Amniotic epithelial cell (primary cell): ENCODE measurements at places on chromosomes 3 and 15.

- DNase-seq = no peak
Measured at GRCh38 chr3:187926620-187927019, 181.4 kb upstream of the BCL6 start.

DNA sequence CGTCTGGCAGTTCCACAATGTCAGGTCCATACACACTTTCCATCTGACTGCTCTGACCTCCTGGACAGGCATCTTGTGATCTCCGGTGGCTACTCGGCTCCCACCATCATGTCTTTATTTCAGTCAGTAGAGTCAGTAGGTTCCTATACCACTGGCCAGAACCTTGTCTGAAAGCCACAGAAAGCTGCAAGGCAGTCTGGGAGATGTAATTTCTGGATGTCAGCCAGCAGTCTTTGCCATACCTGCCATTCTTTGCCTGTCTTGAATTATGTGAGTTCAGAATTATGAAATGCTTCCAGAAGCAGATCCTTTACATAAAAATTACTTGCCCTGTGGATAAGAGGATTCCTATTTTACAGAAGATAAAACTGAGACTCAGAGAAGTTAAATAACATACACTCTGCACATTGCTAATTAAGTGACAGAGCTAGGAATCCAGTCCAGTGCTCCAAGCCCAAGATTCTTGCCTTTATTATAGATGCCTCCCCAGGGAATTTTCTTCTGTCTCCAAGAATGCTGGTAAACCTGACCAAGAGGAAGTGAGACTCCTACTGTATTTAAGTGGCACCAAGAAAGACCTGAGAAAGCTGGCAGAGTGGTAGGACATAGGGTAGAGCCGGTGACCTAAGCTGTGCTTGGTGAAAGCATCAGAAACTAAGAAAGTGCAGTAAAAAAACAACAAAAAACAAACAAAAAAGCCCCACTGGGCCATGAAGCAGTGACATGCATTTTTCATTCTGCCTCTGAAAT lies 75.6 kb downstream of the IQCH start:
- peak; percentile 37 for DNase-seq

DNA sequence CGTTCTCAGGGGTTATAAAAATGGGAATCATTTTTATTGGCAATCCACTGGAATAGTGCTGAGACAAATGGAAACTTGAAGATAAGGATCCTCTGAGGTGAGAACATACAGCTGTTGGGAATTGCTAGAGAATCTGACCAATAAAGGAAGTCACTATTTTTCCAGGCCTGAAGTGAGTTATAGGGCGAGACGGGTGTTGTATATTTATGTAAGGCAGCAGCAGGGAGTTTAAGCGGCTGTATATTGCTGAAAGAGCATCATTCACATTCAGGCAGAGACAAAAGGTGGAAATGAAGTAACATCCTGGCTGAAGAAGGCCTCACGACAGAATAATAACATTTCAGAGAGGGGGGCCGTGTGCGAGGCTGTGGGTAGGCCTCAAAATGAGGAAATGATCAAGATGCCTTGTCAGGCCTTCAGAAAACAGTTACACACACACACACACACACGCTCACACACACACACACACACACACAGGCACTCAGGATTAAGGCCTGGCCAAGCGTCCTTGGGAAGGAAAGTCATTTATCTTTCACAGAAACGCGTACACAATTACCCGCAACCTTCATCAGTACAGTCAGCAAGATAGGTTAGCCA lies 964.9 kb upstream of the NR2F2 start:
- DNase-seq = peak; percentile 55

DNA sequence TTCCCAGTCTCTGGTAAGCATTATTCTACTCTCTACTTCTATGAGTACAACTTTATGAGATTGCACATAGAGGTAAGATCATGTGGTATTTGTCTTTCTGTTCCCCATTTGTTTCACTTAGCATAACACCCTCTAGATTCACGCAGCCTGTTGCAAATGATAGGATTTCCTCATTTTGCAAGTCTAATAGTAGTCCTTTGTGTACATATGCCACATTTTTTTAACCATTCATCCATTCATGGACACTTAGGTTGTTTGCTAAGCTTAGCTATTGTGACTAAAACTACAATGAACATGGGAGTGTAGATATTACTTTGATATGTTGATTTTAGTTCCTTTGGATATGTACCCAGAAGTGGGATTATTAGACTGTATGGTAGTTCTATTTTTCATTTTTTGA lies 717.9 kb upstream of the ALCAM start:
- DNase-seq = no peak

DNA sequence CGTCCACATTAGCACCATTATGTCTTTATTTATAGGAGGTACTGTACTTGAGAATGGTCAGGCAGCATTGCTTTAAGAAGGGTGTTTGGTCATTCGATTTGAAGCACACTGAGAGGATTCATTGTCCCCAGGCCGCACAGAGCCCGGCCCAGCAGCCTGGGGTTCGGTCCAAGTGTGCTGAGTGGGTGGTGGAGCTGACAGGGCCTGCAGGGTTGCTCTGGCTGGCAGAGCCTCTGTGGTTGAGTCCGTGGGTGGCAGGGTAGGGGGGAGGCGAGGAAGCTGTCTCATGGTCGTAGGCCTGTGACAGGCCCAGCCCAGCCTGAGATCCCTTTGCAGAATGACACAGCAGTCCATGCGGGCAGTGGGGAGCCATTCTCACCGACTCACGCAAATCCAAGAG lies 227.7 kb upstream of the TOPAZ1 start:
- DNase-seq = no peak

DNA sequence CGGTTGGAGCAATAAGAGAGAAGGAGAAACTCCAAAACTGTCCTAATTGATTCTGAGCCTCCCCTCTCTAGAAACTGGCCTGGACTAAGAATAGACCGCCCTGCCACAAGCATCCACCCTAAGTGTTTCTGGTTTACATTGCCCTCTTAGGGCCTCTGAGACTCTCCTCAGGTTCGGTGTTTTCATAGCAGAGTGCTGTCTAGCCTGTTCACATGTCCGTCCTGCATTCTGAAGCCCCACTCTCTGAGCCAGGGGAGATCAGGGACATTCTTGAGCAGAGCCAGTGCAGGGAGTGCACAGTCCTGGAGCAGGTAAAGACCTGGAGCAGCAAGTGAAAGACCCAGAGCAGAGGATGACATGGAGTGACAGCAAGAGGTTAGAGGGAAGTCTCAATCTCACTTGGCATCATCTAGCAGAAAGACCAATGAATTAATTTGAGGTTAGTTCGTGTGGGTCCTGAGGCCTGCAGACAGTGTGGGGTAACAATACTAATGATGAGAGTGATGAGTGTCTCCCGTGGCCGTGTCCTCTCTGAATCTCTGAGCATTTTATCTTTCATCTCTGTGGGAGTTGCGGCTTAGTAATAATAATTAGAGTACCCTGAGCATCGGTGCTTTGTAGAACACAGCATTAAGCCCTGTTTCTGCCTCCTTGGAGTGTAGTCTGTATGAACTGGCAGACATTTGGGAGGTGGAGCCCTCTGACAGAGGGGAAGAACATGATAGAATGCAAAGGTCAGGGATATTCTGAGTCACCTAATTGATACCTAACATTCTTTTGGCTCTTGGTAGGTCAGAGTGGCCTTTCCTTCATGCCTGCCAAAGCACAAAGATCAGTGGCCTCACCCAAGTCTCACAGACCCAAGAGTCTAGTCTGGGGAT lies 24.6 kb downstream of the MAPKBP1 start:
- DNase-seq = no peak

DNA sequence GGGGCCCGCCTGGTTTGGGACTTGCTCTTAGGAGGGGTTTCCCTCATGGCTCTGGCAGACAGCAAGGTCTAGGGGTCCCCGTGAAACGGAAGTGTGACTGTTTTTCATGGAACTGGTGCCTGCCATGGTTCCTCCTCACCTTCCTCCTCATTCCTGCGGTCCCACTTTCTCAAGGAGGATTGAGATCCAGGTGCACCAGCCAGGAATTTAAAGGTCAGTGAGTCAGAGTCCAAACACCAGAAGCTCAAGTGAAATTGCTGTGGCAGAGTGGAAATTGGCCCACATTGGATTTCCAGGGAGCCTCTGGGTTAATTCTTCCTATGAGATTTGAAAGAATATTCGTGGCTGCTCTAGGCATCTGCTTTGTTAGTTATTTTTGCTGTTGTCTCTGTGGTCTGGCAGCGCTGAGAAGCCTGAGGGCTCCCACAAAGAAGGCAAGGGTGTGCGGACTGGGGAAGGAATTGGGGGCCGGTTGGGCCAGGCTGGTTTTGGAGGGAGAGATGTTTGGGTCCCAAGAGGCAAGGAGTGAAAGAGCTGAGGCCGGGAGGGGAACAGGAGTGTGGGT lies 60.4 kb upstream of the TNFAIP8L3 start:
- DNase-seq = peak; percentile 21

DNA sequence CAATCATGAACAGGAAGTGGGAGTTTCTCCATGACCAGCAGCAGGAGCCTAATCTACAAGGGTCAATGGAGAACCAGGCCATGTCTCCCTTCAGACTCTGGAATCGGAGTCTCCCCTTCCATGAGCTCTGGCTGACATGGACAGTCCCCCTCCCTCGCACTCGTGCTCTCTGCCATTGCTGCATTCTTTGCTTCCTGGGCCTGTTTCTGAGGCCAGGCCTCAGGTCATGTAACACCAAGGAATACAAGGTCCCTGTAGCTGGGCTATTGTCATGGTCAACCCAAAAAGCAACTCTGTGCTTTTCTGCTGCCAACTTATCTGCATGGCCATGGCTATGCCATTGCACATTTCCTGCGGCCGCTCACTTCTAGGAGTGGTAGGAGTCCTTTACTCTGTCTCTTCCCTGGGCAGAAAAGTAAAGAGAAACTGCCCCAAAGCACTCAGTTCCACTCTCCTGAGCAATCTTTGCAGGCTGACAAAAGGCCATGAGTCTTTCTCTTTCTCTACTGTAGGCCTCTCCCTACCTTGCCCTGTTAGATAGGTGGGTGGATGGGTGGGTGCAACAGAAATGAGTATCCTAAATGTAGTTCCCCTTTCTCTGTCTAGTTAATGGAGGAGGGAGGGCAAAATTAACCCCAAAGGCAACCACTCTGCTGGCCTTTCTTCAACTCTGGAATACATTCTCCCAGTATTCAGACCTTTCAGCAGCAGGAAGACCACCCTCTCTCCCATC lies 40.8 kb upstream of the PROK2 start:
- DNase-seq = no peak

GRCh38 chr15:51494411-51495314 lies 127.9 kb downstream of the DMXL2 start:
- DNase-seq = peak; percentile 80

DNA sequence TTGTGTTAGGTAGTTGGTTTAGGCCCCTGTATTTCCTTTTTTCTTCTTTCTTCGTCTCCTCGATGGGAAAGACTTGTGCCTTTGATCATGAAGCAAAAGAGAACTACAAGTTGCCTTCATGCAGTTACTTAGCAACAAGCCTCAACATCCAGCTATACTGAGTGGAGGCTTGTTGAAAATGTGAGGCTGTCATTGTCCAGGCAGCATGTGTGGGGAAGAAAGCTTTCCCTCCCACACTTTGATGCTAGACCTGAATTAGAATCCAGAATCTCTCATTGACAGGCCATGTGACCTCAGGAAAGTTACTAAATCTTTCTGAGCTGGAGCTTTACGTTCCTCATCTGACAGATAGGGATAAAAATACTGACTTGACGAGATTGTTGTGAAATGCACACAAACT lies 23.7 kb downstream of the IFT122 start:
- peak; percentile 33 for DNase-seq

DNA sequence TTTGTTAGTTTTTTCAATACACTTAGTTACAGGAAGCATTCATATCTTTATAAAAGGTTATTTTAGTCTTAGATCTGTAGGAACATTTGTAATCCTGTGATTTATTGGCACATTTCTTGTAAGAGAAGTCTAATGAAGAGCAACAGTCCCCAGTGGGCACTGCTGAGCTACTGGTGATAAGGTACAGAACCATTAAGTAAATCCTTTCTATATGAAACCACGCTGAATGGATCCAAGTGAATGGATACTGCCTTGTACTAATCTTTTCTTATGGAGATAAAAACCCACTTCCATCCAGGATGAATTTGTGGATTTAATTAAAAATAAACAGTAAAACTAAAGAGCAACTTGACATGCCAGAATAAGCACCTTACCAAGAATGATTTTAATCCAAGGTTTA lies 64.0 kb downstream of the SHQ1 start:
- no peak for DNase-seq
